ENCODE measurements at places on chromosomes 6 and 20. TPM values are rescaled to one million over a fixed set of nuclear protein-coding genes. Genes with fewer than 3 reads are reported as not detected.

Gene WFDC12
- total RNA-seq: not detected

Gene OPRM1
- total RNA-seq: not detected

- no peak for DNase-seq
These were observed 4.7 kb downstream of the OCSTAMP start for GRCh38 chr20:46545827-46546138.

DNA sequence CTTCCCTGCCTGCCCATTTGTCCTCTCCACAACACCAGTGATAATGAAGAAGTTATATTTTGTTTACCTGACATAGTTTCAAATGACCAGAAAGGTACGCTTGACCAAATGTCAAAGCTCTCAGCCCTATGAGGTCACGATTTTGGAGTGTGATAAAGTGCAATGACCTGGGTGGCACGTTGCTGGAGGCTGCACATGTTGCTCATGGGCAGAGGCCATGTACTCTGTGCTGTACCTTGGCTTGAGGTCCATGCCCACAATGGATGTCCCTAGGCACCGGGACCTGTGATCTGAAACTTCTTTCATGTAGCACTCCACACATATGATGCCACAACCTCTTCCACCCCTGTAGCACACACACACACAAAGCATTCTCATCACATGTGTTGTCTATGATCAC, 164.0 kb upstream of the HEY2 start:
- no peak for DNase-seq

GRCh38 chr6:144756469-144756868, 471.3 kb downstream of the UTRN start:
- DNase-seq: no peak

DNA sequence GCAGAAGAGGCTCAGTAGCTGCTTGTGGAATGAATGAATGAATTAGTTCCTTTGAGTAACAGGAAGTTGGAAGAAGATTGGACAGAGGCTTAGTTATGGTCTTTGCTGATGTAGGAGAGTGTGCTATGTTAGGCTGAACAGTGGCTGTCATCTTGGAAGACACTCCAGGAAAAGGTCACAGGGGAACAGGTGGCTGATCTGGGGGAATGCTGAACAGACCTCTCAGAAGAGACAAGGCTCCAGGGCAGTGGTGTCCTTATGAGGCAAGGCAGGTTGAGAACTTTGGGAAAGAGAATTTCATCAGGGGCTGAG, 62.3 kb downstream of the UTRN start:
- no peak for DNase-seq

DNA sequence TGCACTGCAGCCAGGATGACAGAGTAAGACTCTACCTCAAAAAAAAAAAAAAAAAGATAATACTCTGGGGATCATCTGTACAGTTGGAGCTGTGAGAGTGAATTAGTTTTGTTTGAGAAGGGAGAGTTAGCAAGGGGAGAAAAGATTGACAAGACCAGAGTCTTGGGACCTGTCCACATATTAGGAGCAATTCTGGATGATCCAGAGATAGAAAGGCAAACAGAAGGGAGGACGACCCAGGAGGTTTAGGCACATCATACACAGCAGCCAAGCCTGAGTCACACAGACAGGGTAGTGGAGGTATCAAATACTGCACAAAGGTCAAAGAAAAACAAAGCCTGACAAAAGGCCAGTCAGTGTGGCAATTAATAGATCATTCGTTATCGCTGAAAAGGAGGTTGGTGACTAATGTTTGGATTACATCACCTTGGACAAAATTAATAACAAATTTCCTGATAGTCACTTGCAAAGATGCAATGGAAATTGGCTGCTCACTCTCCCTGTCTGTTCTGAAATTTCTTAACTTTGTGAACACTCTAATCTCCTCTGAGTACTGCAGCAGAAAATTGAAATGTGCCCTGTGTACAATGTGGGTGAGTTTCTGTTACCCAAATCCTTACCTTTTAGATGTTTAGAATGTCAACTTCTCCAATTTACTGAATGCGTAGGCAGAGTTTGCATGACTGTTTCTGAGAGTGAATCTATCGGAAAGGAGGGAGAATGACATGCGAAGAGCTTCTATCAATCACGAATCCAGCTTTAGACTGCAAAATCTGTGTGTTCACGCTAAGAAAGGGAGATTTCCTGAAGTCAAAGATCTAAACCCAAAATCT, 105.4 kb downstream of the TSHZ2 start:
- peak; percentile 71 for DNase-seq

- no peak for DNase-seq
These were observed 11.8 kb downstream of the THBS2 start for GRCh38 chr6:169241688-169242350.

DNA sequence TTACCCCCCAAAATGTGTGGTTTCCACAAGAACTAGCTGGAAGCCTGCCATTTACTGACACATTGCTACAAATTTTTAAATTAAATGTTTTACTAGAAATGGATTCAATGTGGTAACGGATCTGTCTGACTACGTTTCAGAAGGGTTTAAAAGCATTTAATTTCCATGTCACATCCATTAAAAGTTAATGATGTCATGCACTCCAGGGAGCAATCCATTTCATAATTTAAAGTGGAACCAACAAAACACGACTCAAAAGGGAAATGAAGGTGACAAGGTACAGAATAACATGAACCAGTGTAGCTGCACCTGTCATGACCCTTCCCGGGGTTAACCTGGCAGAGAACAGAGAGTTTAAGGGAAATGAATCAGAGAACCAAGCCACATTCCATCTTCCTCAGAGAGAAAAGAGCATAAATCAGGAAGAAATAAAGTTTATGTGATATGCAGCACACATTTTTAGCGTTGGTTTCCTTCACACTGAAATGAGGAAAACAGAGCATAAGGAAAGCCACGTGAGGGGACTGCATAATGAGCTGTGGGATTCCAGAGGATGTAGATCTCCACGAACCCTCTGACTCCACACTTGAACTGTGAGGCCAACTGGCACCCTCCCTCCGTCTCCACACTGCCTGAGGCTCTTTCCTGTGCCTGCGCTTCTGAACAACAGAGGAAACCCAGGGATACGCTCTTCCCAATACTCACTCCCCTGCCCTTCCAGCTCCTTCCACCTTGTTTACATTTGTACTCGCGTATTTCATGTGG, 170.3 kb upstream of the AHI1 start:
- no peak for DNase-seq

DNA sequence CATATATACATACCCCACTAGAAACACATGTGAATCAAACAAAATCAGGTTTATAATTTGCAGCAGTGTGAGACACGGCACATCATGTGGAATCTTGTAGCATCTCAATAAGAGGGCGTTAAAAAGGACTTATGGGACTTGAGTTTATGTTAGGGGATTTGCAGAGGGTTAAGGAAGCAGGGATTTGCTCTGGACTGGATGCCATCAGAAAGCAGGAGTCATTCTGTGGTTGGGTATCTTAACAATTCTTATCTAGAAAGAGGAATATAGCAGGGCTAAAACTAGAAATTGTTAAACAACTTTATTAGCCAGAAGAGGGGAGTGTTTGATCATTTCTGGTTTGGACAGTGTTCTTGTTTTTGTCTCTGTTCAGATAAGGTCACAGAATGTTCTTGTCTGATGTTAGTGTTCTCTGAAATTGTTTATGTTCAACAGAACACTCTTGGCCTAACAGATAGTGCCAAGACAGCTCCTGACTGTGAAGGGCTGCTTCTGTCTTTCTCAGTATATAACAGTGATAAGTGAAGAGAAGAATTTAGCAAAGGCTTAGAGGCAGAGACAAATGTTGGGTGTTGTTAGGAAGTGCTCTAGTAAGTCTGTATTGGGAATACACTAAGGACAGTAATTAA, 39.2 kb downstream of the LIN28B start:
- no peak for DNase-seq

All from mucosa of gallbladder (tissue), 1 donor.